ENCODE measurements at places on chromosomes 5 and 9. TPM values are rescaled to one million over a fixed set of nuclear protein-coding genes. Genes with fewer than 3 reads are reported as not detected.

The ABLIM3 gene
- total RNA-seq = 63.5 TPM

The IFNA2 gene
- not detected for total RNA-seq

The CSNK1A1 gene
- 198 TPM for total RNA-seq

The HAVCR2 gene
- total RNA-seq = 0.39 TPM

The PTPA gene
- 59.8 TPM for total RNA-seq

The SLC27A6 gene
- total RNA-seq = 1.6 TPM

The ZBED3 gene
- total RNA-seq = 7.4 TPM

Data from cardiac ventricle fibroblast (primary cell).